H9 (cell line): ENCODE measurements at places on chromosomes 12 and 14. TPM values are rescaled to one million over a fixed set of nuclear protein-coding genes. Genes with fewer than 3 reads are reported as not detected.

TSPAN19 gene
- total RNA-seq = not detected in 2 replicates

RNASE3 gene
- not detected in 2 replicates for total RNA-seq

MYL6 gene
- 1,181 and 1,197 TPM in 2 replicates for total RNA-seq

PRPF39 gene
- total RNA-seq = 57.2 and 59.8 TPM in 2 replicates

TMEM121 gene
- 1.0 and 2.6 TPM in 2 replicates for total RNA-seq

HHIPL1 gene
- total RNA-seq = 2.6 and 2.9 TPM in 2 replicates

HOXC12 gene
- total RNA-seq = not detected in 2 replicates

FGF23 gene
- 0.13 and 0.24 TPM in 2 replicates for total RNA-seq

OR10P1 gene
- total RNA-seq = not detected in 2 replicates
